EH (cell line): ENCODE measurements at places on chromosomes 11 and 22.
A peak's percentile ranks its signal among the peaks of the same experiment; 100 is the strongest.

GRCh38 chr11:134712228-134713145 is 300.4 kb upstream of the B3GAT1 start:
- no peak for DNase-seq

DNA sequence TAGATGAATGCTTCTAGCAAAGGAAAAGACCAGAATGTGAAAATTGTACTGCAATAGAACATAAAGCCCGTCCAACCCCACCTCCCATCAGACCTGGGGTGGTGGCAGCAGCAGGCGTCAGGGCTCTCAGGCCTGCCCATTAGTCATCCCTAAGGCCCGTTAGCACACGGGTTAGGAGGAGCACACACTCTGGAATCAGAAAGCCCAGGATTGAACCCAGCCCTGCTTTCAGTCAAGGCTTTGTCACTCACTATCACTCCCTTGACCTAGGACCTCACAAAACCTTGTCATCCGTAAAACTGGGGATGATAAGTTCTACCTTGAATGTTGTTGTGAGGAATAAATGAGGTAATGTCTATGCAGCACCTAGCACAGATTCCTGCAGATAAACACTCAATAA is 26.9 kb downstream of the MICAL3 start:
- peak; percentile 60 for DNase-seq

DNA sequence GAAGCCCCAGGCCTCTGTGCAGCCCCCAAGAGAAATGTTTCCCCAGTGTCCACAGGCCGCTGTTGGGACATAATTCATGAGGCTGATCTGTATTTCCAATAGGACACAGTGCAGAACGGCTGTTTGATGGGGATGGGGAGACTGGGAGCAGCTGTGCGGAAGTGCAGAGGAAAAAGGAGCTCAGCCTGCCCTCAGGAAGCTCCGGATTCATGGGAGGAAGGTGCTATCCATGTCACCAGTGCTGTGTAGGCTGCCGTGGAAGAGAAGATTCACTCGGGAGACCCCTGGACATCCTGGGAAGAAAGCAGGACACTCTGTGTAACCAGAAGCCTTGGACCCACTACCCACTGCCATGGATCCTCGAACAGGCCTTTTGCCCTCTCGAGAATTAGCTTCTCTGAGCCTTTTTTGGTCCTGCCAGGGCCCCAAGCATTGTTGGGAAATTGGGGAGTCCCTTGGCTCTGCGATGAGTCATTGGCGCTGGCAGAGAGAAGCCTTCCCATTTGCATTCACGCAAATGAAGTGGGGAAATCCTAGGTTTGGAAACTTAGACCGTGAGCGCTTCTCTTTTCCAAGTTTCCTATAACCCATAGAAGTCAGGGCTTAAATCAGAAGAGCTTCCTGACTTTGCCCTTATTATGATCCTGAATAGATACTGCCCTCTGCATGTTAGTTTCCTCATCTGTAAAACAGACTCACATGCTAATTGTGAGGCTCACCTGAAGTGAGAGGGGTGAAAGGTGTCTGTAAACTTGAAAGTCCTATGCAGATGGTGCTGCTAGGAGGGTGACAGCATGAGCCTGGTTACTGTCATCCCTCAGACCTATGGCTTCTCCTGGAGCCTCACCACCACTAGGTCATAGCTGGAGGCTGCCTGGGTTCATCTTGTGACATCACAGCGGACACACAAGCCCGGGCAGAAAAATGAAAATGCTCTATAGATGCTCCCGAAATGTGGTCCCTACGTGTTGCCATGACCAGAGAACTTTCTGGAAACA is 229.2 kb upstream of the B3GAT1 start:
- no peak for DNase-seq

DNA sequence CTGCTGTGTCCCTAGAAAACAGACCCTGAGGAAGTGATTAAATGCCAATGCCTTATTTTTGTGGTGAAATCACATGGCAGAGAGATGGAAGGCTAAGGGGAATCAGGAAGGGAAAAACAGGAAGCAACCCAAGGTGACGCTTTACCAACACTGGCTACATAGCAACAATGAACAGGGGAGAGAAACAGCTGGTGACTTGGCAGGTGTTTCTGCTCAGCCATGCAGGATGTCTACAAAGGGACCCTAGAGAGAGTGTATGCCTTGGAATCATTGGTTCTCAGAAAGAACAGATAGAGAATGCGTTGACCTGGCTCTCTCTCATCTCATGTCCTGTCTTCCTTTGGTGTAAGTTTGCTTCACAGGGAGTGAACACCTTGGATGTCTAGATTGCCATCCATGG is 911.9 kb downstream of the OPCML start:
- DNase-seq = no peak

DNA sequence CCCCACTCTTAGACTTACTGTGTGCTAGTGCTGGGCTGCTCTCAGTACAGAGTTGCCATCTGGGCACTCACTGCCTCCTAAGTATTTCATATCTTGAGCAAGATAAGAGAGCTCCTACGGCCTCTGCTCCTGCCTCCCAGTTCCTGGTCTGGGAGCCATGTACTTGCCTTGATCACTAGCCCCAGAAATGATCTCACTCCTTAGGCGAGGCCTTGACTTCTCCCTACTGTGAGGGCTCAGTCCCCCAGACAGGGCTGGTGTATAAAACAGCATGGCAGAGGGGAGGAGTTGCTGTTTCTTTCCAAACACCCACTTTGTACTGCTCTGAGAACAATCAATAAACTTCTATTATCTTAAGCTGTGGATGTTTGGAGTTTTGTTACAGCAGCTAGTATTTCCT is 47.4 kb upstream of the TP53I11 start:
- DNase-seq = no peak

GRCh38 chr22:41922328-41922727 is 4.3 kb downstream of the TNFRSF13C start:
- no peak for DNase-seq

DNA sequence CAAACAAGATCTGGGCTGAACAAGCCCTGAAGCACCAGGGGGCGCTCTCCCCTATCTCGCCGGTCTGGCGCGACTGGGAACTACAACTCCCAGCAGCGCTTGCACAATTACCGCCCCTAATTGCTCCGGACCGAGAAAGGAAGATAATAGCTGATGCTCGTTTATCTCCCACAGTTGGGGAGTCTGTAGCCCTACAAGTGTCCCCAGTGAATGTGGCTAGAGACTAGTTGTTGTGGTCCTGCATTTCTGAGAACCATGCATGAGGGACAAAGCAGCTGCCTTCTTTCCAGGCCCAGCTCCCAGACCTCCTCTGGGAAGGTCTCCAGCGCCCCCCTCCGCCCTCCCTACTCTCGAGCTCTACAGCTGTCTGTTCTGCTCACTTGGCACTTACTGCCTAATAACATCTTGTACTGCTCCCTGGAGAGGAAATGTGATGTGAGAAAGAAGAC is 34.4 kb downstream of the NRXN2 start:
- DNase-seq = peak; percentile 82

DNA sequence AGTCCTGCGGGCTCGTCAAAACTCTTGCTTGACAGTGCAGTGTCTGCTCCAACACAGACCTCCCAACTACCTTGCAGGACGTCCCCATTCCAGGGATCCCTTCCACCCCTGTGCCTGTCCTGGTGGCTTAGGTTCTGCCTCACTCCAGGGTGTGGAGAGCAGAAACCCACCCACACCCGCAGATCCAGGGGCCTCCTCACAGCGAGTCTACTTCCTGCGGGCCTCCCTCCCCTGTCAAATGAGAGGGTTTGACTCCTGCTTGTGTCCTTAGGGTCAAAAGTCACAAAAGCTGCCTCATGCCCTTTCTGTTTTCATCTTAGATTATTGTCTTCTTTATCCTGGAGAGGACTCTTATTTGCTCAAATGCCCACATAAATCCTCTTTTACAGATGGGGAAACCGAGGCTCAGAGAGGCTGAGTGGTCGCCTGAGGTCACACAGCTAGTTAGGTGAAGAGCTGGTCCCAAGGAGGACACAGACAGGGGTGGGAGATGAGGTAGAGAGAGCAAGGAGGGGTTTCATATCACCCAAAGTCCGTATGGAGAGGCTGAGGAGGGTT is 81.1 kb upstream of the KCNQ1OT1 start:
- no peak for DNase-seq

- DNase-seq = no peak
Observed at GRCh38 chr22:22949953-22950352, 62.3 kb downstream of the IGLL5 start.

DNA sequence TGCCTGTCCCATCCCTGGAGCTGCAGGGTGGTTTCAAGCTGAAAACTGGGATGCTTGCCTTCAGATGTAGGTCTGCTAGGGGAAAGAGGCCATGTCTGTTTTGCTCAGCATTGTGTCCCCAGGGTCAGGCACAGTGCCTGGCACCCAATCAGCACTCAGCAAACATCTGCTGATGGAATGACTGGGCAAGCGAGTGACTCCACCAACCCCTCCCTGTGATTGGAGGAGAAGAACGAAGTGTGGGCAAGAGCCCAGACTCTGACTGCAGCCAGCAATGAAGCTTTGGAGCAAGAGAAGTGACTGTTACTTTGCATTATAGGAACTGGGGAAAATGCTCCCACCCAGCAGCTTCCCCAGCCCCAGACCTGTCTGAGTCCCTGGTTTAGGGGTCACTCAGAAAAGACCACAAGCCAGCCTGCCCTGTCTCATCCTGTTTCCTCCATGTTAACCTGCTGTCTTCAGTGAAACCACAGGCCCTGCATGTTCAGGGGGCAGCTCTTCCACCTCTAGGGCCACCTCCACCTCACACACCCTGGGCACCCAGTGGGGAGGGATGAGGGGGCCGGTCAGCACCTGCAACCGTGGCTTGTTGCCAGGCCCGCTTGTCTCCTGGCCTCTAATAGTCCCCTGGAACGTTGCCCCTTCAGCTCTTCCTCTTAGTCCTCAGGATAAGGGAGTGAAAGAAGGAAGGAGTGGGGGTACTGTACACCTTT is 147.4 kb downstream of the TRIM29 start:
- peak; percentile 5 for DNase-seq

GRCh38 chr11:32081901-32082300 is 9.0 kb upstream of the RCN1 start:
- DNase-seq = no peak

GRCh38 chr11:128593281-128593680 is 5.9 kb upstream of the ETS1 start:
- DNase-seq = peak; percentile 92

GRCh38 chr22:25623310-25623734 is 58.8 kb downstream of the GRK3 start:
- DNase-seq = no peak

- no peak for DNase-seq
Observed at GRCh38 chr11:110830344-110830743, 118.1 kb upstream of the ARHGAP20 start.

GRCh38 chr11:2975594-2975993 is 16.5 kb downstream of the NAP1L4 start:
- peak; percentile 54 for DNase-seq

DNA sequence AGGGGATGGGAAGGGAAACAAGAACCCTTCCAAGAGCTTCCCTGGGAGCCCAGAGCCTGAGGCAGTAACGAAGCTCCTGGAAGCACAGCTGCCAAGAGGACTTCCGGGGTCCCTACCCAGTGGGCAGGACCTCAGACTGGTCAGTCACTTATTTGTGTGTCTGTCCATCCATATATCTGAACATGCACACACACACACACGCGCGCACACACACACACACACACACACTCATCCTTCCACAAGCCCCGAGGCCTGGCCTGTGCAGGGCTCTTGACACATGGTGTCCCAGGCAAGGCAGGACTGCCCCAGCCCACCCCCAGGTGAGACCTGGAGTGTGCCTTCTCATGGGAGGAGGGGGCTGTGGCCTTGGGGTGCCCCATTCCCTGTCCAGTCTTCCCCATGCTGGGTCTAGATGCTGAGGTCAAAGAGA is 44.9 kb downstream of the IGLL5 start:
- no peak for DNase-seq

DNA sequence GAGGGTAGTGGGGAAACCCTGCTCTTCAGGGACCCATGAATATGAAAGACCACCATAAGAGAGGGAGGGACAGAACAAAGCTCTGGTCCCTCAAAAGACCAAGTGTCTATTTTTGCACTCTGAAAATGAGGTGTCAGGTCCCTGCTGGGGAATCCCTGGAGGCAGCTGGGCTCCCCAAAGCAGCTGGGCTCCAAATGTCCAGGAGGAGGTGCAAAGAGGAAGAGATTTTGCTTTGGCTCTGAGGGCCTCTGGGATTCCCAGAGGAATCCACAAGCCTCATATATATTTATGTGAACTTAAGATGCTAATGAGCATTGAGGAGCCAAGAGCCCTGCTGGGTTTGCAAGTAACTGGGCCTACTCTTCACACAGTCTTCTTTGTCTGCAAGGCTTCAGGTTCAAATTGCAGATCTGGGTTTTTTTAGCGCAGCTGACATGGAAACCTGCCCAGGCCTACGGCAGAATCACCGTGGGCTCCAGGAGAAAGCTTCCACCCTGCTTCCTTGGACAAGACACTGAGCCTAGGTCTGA is 26.0 kb downstream of the CLMP start:
- DNase-seq = no peak

DNA sequence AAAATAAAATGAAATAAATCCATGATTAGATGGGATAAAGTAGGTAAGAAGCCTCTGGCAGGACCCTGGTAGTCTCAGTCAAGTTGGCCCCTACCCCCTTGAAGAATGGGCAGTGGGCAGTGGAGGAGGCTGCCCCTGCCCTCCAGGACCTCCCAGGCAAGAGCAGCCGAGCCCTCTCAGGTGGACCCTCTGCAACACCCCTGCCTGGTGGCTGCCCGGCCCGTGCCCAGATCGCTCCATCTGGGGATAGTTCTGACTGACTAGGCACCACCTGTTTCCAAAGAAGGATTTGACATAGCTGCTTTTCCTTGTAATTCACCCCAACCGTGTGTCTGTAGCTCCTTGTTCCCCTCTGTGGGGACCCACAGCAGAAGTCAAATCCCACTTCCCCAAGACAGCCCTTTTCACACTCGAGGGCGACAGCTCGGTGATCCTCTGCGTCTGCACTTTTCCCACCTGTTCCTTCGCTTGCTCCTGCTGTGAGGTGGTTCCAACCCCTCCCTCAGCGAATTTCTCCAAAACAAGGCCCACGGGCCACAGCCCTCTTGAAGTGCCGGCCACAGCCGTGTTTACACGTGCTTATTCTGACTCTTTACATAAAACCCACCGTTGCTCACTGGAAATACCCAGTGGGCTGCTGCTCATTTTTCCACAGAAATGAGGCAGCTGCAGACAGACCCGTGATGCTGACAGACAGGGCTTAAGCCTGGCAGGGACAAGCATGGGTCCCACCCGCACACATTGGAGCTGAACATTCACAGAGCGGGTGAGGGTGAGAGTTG is 5.5 kb upstream of the TMPRSS13 start:
- DNase-seq = no peak

DNA sequence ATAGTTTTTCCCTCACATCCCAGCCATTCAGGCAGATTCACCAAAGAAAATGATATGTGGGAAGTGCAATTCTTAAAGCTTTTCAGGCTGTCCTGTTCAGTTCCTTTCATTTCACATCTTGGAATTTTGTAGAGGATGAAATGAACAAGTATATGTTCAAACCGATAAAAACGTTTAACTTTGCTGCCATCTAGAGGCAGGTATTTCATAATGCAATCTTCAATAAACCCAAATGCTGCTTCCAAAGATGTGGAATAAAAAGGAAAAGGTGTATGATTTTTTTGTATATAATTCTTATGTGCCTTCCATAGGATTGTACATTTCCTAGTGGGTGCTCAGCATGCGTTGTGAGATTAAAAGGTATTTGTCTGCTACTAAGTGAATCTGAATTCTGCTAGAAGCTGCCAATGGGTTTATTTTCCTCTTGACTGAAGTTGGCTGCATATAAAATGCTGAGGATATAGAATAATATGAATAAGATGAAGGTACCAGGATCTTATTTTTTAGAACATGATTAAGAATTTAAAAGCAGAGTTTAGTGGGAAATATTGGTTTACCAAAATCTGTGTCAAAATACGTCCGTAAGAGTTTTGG is 199.3 kb downstream of the PGR start:
- peak; percentile 74 for DNase-seq
